ENCODE measurements at places on chromosomes 12 and 14. TPM values are rescaled to one million over a fixed set of nuclear protein-coding genes. Genes with fewer than 3 reads are reported as not detected.

KLRC2 gene
- 4.4 TPM for total RNA-seq

HOXC4 gene
- total RNA-seq = not detected

ASCL1 gene
- 14.5 TPM for total RNA-seq

TAS2R31 gene
- total RNA-seq = 8.1 TPM

TAS2R42 gene
- total RNA-seq = not detected

TGFB3 gene
- 12.9 TPM for total RNA-seq

GALNT9 gene
- total RNA-seq = 28.6 TPM
